ENCODE measurements at places on chromosomes 3 and 15.

GRCh38 chr15:25709437-25710159 lies 153.5 kb downstream of the ATP10A start:
- DNase-seq, result peak; percentile 57

- DNase-seq, result no peak
Measured at GRCh38 chr15:23039917-23040281, 530 bp upstream of the TUBGCP5 start.

GRCh38 chr15:75309711-75310110 lies 26.2 kb upstream of the COMMD4 start:
- DNase-seq, result peak; percentile 3

DNA sequence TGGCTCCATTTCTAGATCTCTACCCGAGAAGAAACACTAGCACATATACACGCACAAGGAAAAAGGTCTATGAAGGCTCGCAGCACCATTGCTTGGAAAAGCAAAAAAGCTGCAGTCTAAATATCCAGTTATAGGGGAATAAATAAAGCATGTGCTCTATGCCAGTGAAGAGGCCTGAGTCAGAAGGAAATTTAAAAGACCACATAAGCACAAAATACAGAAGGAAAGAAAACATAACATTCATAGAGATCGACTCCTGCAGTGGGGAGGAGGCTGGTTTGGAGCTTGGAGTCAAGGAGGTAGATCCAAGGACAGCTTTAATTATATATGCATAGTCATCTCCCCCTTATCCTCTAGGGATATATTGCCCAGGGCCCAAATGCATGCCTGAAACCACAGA lies 114.4 kb downstream of the PDZRN3 start:
- no peak for DNase-seq

- DNase-seq, result peak; percentile 70
Measured at GRCh38 chr3:31448035-31448881, 84.5 kb upstream of the STT3B start.

- DNase-seq, result no peak
Measured at GRCh38 chr15:45702041-45702440, 67.2 kb downstream of the SQOR start.

- no peak for DNase-seq
Measured at GRCh38 chr3:54426381-54426780, 304.0 kb downstream of the CACNA2D3 start.

DNA sequence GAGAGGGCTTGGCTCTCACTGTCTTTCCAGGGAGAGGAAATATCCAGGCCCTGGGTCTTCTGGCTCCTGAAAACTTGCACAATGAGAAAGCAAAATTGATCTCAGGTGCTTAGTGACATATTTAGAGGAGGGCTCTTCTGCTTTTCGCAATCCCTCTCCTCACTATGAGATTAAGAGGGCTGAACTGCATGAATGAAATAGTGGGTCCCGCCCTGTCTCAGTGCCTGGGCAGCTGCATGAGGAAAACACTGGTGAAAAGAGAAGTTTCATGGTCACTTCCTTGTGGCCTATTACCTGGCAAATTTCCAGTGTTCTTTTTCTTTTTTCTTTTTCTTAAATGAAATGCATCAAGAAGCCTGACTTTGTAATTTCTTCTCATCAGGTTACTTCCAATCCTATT lies 73.5 kb downstream of the TRAK1 start:
- DNase-seq, result no peak

DNA sequence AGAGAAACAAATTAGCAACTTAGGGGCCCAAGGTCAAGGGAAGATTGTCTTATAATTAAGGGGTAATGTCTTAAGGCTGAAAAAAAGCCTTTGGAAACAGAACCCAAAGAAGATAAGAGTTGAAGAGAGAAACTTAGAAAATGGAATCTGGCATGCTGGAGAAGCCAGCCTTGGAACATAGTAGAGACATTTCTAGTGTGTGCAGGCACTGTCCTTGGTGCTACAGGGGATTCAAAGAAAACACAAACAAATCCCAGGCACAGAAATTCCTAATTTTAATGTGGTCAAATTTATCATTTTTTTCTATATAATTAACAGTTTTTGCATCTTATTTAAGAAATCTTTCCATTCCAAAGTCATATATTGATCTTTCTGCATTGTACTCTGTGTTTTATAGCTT lies 89.4 kb downstream of the NR1D2 start:
- no peak for DNase-seq

DNA sequence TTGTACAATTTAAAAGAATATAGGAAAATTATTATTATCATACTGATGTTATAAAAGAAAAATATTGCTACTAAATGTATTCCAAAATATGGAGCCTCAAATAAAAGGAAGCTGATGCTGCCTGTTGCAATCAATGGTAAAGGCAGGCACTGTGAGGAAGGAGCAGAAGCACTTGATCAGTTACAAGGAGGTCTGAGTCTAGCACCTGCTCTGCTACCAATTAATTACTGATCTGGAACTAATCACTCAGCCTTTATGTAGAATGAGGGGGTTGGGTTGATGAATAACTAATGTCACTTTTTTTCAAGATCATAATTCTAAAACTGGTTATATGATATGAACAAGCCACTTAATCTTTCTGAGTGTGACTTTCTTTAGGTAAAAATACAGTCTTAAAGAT lies 5.5 kb downstream of the ADGRG7 start:
- DNase-seq, result no peak

DNA sequence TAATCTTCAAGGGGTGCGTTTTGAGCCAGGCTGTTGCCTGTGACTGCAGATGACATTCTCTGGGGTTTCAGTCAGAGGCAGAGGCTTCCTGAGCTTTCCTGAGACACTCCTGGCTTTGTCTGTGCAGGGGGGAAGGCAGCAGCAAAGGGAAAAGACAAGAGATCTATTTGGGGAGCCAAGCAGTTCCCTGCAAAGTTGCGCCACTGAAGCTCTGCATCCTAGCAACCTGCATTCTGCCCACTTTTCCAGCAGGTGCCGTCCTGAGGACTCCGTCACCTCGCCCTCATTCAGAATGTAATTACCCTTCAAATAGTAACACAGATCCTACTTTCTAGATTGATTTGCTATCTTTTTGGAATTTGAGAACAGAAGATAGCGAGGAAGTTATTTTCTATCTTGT lies 1.9 kb upstream of the TMEM158 start:
- DNase-seq, result no peak

DNA sequence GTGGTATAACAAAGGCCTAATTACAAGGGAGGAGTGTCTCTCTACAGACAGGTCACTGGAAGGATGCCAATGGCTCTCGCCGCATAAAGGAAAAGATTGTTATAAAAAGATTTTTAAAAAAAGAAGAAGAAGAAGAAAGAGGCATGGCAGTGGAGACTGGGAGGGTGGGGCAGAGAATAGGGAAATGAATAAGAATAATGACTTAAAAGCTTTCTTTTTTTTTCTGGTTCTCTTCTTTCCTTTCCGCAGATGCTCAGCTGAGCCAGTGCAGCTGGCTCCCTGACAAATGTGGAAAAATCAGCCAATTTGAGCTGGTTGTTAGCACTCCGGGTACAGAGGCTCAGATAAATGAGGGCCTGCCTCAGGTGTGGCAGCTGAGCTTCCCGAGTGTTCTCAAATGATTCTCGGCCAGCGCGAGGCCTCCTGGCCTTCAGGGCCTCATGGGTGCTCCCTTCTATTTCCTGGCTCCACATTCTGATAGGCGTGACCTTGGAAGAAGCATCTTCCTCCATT lies 234.1 kb downstream of the RORA start:
- no peak for DNase-seq

DNA sequence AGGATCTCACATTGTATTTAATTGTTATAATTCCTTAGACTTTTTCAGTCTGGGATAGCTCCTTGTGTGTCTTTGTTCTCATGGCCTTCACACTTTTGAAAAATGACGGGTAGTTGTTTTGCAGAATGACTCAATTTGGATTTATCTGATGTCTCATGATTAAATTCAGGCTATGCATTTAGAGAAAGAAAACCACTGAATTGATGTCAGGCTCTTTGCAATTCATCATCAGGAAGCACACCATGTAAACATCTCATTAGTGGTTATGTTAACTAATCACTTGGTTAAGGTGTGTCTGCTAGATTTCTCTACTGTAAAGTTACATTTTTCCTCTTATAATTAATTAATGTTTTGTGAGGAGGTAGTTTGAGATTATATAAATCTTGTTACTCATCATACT lies 8.0 kb upstream of the SLC22A13 start:
- no peak for DNase-seq

DNA sequence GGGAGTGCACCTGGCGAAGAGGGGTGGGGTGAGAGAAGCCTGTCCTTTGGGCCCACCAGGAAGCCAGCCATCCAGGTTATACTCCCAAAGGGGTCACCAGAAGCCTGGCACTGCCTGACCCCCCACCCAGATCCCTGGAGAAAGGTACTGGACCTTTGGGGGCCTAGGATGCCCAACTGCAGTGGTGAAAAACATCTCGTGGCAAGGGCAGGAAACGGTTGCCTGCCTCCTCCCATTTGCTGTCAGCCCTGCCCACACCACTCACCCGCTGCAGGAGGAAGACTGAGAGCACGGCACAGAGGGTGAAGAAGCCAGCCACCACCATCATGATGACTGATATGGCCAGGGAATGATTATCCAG lies 2.2 kb upstream of the ULK3 start:
- peak; percentile 85 for DNase-seq

DNA sequence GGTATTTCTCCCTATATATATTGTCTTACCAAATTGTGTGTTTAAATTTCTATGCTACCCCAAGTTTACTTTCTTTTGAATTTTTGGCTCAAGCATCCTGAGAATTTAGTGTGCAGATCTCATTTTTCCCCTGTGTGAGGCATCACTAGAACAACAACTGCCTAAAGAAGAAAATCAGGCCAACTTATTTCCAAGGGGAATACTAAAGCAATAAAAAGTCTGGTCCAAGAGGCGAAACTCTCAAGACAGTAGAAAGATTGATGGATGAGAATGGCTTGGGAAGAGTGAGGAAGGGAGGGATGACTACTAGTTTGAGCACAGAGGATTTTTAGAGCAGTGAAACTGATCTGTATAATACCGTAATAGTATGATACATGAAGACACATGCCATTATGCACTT lies 86.3 kb upstream of the CFAP20DC start:
- DNase-seq, result no peak

GRCh38 chr3:38148311-38148882 lies 9.9 kb downstream of the MYD88 start:
- DNase-seq, result no peak

- no peak for DNase-seq
Measured at GRCh38 chr15:65773386-65774111, 18.5 kb downstream of the DENND4A start.

- DNase-seq, result no peak
Measured at GRCh38 chr3:51729042-51729633, 22.3 kb downstream of the GRM2 start.

DNA sequence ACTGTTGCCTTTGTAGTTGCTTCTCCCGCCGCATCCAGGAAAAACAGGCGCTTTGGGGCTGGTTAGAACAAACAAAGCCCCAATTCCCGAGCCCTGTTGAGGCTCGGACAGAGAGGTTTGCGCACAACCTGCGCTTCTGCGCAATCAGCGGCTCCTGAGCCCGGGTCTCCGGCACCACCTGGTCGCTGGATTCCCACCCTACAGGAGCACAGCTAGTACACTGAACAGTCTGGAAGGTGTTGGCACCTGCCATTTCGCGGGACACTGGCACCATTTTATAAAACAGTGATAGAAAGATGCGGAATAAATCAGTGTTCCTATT lies 13.8 kb downstream of the ZIC4 start:
- no peak for DNase-seq

GRCh38 chr3:122916084-122916483 lies 111.5 kb downstream of the SEMA5B start:
- DNase-seq, result no peak

- no peak for DNase-seq
Measured at GRCh38 chr3:66639809-66640356, 139.1 kb upstream of the LRIG1 start.

GRCh38 chr3:168952551-168952950 lies 711.0 kb downstream of the MECOM start:
- DNase-seq, result no peak

- DNase-seq, result no peak
Measured at GRCh38 chr15:25616471-25616870, 177.6 kb upstream of the UBE3A start.

GRCh38 chr3:127709320-127710060 lies 36.7 kb downstream of the ABTB1 start:
- peak; percentile 6 for DNase-seq

DNA sequence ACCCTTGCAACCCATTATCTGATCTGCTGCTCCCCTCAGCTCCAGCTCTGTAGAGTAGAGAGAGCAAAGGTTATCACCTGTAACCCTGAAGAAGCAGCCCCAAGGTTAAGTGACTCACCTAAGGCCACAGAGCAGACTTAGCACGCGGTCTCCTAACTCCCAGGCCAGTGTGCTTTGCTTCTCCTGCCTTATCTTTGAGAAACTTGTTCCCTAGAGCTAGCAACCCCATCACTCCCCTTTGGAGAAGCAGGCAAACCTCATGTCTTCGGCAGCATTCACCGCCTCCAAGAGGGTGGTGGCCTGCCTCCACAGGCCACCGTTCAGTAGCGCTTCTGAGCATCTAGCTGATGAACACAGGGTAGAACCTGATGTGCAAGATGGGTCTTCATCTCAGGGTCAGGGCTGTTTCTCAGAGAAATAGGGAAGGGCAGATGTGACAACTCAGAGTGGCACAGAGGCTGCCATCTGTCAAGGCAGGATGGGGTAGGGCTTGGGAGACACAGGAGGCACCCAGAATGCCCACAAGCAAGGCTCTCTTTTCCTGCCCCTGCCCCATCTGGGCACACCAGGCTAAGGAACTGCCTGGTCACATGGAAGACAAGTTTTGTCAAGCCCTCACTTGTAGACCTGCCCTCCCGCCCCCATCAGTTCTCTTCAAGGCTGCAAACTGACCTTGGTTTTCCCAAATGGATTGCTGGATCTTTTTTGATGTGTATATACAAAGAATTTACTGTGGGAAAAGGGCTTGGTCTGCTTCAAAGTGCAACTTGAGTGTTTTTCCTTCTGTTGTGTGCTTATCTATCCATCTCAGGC lies 34.9 kb upstream of the CLK3 start:
- DNase-seq, result no peak

- no peak for DNase-seq
Measured at GRCh38 chr3:159069091-159069490, 267.2 kb downstream of the MFSD1 start.

DNA sequence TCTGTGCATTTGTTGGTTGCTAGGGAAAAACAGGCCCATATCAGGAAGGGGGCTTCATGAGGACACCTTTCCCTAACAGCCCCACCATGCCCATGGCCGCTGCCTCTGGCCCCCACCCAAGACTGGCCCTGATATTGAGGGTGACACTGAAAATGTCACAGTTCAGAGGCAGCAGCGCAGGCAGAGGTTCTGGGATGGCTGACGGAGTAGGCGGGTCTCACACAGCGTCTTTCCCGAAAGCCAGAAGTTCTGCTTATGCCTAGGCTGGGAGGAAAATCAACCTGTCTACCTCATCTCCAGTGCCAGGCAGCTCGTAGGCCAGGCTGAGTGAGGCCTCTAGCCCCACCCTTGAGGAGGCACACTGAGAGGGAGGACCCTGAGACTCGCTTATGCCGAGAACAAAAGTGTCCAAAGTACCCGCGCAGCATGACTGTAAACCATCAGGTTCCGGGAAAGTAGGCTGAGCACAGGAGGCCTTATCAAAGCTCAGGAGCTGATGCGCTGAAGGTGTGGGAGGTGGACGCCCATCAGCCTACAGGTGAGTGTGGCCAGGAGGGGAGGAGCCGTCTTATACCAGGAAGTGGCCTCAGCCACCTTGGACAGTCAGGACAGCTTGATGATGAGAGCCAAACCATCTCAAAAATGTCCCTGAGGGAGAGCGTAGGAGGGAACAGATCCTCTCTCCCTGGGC lies 27.5 kb downstream of the GRAMD2A start:
- no peak for DNase-seq

All from activated effector memory CD4-positive, alpha-beta T cell treated with anti-CD3 and anti-CD28 coated beads, Interleukin-2, amount 50 U/mL, for 16 hours (primary cell).